ENCODE measurements at places on chromosomes 5 and 9.

DNA sequence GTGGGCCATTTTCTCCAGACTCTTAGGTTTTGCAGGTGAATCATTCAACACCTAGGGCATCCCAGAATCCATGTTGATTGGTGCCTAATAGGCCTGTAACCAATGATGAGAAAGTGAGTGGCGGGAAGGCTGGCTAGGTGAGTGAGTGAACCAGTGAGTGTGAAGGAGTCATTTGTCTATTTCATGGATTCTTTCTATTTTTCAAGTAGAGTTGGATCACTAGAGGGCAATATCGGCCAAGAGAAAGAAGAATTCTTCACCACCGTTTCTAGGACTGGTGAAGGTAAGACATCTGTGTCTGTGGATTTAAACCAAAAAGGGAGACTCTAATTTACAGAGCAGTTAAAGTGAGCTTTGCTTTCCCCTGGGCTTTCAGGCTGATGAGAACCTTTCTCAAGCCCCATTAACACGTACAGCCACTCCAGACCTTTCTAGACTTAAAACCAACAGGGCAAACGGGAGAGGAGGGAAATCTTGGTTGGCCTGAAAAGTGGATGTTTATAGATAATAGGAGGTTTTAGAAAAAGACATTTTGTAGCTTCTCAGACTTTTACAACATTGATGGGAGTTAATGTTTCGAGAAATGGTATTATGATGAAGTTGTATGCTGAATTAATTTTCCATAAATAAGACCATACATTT, 114.3 kb upstream of the IL12B start:
- no peak for DNase-seq

- DNase-seq, result no peak
These were observed 3.7 kb upstream of the AMACR start for GRCh38 chr5:34011536-34011935.

GRCh38 chr9:121362813-121363621, 7.0 kb downstream of the STOM start:
- DNase-seq, result no peak

GRCh38 chr5:1799110-1799601, 481 bp downstream of the MRPL36 start:
- DNase-seq, result no peak

GRCh38 chr5:17203329-17204132, 13.9 kb upstream of the BASP1 start:
- DNase-seq, result no peak

DNA sequence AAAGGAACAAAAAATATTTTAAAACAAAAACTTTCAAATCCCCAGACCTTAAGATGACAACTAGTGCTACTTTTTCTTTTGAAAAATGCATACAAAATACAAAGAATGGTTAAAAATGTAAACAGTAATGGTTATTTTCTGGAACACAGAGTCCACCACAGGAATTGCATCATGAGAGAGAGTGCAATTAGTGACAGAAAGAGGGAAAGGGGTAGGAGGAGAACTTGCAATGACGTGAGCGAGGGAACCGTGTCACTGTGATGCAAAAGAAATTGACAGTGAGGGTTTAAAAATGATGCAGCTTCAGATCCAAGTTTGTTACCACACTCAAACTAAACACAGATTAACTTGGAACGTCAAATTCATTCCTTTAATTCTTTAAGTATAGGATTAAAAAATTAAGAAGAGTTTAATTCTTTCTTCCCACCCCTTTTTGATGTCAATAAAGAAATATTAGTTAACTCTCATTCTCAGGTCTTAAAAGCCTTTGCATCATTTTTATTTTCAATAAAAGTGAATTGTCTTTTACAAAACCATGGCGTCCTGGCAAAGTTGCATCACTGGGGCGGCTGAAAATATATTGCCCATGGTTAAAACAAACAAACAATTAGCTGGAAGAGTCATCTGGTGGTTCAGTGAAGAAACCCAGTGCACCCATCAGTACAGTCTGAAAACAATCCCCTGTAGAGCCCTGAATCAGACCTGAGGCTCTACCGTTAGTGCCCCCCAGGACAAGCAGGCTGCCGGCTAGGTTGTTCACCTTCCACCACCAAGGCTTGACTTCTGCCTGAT, 39.5 kb downstream of the MACROH2A1 start:
- no peak for DNase-seq

DNA sequence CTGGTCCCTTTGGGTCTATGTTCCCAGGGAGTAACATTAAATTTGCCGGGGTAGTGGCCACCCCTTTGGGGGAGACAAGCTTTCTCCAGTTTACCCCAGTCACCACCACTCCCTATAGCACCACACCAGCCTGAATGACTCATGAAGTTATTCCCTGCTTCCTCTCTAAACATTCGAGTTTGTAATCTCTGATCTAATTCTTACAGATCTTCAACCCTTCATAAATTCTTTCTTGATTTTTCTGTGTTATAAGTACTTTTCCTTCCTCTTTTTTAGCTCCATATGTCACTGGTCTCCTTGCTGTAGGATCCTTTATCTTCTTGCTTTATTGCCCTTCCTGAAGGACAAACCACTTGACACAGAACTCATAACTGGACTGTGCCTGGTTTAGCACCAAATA, 55.6 kb downstream of the GNA14 start:
- no peak for DNase-seq

DNA sequence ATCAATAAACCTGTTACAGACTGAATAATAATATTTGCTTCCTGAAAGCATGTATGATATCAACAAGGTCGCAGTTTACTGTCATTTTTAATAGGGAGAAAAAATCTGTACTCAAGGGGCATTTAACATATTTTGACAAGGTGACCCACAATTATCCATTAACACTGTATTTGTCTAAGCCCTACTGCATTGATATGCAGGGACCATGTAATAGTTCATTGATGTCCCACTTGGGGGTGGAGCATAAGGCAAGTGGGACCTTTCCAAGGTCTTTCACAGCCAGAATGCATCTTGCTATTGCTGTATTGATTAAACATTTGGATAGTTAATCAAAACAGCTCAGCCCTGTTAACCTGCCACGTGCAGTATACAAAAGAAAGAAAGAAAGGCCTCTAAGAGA, 502.0 kb downstream of the NR2F1-AS1 start:
- no peak for DNase-seq

DNA sequence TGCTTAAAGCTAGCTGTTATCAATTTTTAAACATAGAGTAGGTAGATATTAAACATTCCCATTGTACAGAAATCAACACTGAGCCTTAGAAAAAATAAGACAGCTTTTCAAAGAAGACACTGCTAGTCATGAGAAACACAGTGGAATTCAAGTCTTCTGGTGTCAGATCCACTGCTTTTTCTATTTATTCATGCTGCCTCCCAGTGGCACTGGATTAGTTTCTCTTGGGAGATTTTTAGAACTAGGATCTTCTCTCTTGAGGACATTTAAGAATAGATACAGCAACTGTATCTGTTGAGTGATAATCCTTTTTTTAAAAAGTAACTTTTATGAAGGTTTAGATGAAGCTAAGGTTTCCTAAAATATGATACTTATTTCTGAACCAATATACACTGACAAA, 1635.4 kb upstream of the C9orf72 start:
- no peak for DNase-seq

DNA sequence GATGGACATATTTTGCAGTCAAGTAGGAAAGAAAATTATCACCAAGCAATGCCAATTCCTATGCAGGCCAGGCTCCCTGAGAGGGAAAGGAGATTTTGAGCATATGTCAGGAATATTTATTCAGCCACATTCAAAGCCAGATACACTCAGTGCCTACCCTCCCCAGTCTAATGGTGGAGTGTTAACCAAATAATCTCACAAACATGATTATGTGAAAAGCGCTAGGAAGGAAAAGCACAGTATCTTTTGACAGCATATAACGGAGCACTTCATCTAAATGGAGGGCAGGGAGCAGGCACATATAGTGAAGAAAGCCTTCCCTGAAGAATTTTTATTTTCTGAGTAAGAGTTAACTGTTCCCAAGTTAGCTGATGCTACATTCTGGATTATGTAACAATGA, 80.3 kb upstream of the SLC30A5 start:
- DNase-seq, result no peak

DNA sequence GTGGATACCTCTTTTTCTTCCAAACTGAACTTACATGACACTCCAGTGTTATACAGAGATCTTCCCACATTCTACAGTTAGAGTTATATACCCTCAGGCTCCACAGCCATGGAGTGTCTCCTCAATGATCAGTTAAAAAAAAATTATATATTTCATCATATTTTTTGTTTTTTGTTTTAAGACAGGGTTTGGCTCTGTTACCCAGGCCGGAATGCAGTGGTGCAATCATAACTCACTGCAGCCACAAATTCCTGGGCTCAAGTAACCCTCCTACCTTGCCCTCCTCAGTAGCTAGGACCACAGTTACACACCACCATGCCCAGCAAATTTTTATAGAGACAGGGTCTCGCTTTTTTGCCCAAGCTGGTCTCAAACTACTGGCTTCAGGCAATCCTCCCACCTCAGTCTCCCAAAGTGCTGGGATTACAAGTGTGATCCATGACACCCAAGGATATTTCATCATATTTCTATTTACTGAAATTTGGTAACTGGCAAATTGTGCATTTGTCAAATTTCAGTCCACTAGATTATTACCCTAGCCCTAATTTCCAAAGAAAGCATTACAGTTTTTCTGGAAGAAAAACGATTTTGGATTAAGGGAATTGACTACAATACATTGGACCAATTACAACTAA, 18.1 kb upstream of the SCAI start:
- DNase-seq, result no peak

GRCh38 chr5:109803854-109804253, 114.1 kb downstream of the MAN2A1 start:
- DNase-seq, result no peak

DNA sequence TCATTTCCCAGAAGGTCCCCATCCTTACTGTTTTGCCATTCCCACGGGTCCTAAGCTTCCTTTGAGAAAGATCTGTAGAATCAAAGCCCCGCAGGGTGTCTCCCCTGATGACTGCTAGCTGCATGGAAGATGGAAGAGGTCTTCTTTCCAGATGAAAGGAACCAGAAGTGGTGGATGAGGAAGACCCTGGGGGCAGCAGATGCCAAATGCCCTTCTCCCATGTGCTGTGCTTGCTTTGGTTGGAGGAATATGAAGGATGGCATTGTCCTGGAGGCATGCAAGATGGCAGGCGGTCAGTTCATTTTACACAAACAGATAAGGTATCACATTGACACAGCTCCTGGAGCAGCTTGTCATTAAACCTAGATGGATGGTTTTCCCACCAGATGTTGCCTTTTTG, 25.8 kb upstream of the CER1 start:
- no peak for DNase-seq

DNA sequence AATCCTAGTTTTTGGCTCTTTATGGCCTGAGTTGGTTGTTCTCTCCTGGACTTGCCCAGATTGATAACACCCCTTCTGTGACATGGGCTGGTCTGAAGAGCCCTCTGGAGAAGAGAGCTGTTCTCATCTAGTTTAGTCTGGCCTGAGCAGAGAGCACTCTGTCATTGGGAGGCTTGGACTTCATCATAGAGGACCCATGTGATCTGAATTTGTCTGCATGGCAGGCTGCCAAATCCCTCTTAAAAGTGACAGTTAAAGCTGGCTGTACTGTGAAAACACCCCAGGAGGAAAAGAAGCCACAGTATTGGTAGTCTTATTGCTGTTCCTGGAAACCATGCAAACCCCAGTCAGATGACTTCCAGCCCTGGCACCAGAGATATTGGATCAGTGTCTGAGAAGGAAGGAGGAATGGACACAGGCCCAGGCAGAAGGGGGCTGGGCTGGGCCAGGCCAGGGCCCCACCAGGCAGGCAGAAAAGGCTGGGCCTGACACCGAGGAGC, 3.7 kb upstream of the WDR31 start:
- peak; percentile 91 for DNase-seq

DNA sequence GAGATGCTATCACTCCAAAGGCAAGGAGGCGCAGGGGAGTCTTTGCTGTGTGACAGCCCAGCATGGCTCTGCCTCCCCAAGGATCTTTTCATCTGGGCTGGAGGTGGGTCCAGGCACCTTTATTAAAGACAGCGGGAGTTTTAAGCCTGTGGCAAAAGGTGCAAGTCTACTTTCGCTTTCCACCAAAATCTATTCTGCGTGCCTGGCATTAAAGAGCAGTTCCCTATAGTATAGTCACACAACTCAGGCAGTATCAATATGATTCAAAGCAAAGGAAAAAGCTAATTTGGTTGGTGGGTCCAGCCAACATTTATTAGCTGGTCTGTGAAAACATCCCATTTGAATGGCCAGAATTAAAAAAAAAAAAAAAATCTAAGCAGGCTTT, 398.7 kb downstream of the EBF1 start:
- no peak for DNase-seq

DNA sequence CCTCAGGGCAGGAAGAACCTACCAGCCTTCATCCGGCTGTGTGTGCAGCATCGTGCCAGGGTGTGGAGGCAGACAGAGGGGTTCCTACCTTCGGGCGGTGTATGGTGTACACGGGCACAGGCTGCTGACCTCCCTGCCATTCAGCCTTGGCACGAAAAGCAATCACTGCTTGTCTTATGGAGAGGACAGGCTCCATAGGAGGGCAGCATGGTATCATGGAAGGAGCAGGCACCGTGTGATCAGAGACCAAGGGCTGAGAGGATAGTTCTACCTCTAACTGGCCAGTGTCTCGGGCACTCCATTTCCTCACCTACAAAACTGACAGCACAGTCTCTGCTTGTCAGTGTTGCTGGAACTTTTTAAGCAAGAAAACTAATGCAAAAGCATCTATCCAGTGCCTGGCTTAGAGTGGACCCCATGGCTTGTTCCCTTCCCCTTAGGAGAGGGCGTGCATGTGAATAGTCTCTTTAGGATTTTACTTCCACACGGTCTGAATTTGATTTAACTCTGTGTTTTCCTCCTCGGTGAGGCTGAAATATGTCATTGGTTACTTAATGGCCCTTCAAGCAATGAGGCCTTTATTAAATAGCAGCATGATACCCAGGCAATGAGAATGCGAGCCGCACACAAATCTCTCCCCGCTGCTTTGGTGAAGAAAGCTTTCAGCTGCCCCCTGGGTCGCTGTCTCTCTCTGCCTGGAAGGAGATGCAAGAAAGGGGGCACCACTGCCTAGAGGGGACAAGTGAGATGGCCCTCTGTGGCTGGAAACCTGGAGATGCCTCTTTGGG, 22.2 kb downstream of the TTLL11 start:
- DNase-seq, result no peak

DNA sequence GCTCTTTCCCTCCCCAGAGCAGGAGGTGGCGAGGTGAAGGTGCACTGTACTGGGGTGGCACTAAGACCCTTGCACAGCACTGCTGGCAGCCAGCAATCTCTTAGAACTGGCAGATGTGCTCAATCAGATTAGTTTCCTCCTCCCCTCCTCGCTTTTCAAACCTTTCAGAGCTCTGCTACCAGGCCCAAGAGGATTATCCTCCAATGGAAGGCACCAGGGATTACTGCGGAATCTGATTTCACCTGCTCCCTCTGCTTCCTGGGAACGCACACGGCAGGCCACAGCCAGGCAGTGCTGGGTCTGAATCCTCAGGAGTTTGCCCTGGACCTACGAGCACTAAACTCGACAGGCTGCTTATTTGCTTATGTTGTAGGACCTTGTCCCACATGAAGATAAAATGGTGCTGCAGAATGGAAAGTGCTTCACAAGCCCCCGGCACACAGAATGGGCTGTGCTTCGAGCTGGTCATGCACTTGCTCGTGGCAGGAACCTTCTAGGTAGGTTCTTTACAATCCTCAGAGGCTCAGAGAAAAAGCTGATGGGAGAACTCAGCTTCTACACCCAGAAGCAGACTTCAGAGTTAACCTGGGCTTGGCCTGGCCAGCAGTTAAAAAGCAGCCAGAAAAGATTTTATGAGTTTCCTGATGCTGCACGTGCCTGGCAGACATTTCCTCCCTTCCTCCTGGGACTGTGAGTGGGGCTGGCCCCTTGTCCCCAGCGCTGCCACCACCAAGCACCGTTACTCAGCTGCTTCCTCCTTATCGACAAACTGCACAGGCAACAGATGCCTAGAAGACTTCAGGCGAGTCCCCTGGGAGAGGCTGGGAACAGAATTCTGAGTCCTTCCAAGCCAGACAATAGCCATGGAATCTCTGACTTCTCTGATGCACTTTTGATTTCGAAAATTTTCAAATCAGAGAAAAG, 33.1 kb downstream of the FABP6 start:
- DNase-seq, result peak; percentile 27
